ENCODE measurements at places on chromosomes 16 and 17. TPM values are rescaled to one million over a fixed set of nuclear protein-coding genes. Genes with fewer than 3 reads are reported as not detected.

- DNase-seq = no peak
- H3K27me3 ChIP-seq = no peaks in the 10 kb centered on the region
- no peak overlapping the region for H3K4me3 ChIP-seq
- H3K27ac ChIP-seq = no peak overlapping the region
- H3K4me1 ChIP-seq = peaks cover 16% of the 10 kb centered on the region
- no peaks in the 10 kb centered on the region for H3K36me3 ChIP-seq
These were observed 77.9 kb upstream of the TANC2 start for GRCh38 chr17:62888148-62888547.

- H3K36me3 ChIP-seq = no peaks in the 10 kb centered on the region
- no peak overlapping the region for H3K4me3 ChIP-seq
- H3K4me1 ChIP-seq = no peaks in the 10 kb centered on the region
- no peaks in the 10 kb centered on the region for H3K27me3 ChIP-seq
- H3K27ac ChIP-seq = no peak overlapping the region
These were observed 41.1 kb upstream of the C16orf82 start for GRCh38 chr16:27025581-27025980.

DNA sequence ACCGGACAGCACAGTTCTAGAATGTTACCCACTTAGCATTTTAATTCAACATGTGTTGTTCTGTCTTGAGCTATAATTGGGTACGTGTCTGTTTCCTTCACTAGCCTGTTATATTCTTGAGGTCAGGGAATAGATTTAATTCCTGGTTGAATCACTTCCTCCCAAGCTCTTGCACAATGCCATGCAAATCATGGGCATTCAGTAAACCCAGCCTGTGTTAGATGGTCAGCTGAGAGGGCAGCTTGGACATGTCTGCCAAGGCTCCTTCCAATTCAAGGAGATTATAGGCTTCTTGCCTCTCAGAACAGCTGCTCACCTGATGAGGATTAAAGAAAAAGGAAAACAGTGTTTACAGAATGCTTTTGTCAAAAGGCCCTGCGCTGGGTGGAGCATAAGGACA is 12.6 kb downstream of the C1QTNF1 start:
- H3K27ac ChIP-seq = peak overlapping the region; percentile 36
- H3K4me3 ChIP-seq = no peak overlapping the region
- peaks cover 28% of the 10 kb centered on the region for H3K4me1 ChIP-seq
- no peak for DNase-seq
- no peaks in the 10 kb centered on the region for H3K27me3 ChIP-seq
- H3K36me3 ChIP-seq = no peaks in the 10 kb centered on the region

GRCh38 chr16:29663016-29663806 is at the start of gene SPN:
TSS of gene SPN (plus strand) at chr16:29663247. CDS start at chr16:29663729, 482 bp downstream.
- H3K27me3 ChIP-seq = no peaks in the 10 kb centered on the region
- DNase-seq = peak; percentile 70

DNA sequence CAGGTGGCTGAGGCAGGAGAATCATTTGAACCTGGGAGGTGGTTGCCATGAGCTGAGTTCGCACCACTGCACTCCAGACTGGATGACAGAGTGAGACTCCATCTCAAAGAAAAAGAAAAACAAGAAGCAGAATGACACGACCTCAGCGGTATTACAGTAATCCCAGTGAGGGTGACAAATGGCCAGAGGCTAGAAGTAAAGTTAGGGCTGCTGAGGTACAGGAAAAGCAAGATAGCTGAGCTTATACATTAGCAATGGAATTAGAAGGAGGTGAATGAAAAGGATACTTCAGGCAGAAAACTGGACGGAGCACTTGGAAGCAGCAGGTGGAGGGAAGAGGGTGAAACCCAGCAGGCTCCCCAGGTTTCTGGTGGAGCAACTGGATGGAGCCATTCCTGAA is 26.1 kb upstream of the AMZ2 start:
- H3K27me3 ChIP-seq = no peaks in the 10 kb centered on the region
- no peak overlapping the region for H3K27ac ChIP-seq
- H3K4me1 ChIP-seq = no peaks in the 10 kb centered on the region
- DNase-seq = no peak
- no peaks in the 10 kb centered on the region for H3K36me3 ChIP-seq

- H3K27me3 ChIP-seq = no peaks in the 10 kb centered on the region
- H3K36me3 ChIP-seq = no peaks in the 10 kb centered on the region
- H3K4me3 ChIP-seq = no peak overlapping the region
- H3K4me1 ChIP-seq = peaks cover 10% of the 10 kb centered on the region
- DNase-seq = no peak
These were observed 976 bp downstream of the CCL3L1 start for GRCh38 chr17:36195434-36196130.

DNA sequence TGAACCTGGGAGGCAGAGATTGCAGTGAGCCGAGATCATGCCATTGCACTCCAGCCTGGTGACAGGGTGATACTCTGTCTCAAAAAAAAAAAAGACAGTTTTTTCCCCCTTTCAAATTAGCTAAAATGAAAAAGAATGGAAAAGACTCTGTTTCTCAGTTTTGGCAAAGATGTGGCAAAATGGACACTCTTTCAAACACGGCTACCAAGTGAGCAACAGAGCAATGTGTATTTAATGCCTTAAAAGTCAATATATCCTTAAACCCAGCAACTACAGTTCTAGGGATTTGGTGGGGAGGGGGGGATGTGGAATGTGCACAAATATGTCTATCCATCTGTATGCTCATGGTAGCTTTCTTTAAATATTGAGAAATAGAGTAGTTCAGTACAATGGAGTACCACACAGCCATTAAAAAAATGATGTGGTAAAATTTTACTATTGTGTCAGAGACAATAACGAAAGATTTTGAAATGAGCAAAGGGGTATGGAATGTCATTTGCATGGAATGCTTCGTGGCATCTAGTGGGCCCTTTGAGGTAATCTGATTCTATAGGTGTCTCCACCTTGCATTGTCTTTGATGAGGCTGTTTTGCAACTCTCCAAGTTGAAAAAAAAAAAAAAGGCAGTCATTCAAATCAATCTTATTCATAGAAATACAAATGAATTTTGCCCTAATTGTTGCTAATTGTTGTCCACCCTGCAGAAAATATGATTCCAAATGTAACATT is 108.1 kb downstream of the AXIN2 start:
- H3K36me3 ChIP-seq = no peaks in the 10 kb centered on the region
- no peaks in the 10 kb centered on the region for H3K27me3 ChIP-seq
- no peak overlapping the region for H3K4me3 ChIP-seq
- H3K27ac ChIP-seq = no peak overlapping the region
- no peak for DNase-seq

DNA sequence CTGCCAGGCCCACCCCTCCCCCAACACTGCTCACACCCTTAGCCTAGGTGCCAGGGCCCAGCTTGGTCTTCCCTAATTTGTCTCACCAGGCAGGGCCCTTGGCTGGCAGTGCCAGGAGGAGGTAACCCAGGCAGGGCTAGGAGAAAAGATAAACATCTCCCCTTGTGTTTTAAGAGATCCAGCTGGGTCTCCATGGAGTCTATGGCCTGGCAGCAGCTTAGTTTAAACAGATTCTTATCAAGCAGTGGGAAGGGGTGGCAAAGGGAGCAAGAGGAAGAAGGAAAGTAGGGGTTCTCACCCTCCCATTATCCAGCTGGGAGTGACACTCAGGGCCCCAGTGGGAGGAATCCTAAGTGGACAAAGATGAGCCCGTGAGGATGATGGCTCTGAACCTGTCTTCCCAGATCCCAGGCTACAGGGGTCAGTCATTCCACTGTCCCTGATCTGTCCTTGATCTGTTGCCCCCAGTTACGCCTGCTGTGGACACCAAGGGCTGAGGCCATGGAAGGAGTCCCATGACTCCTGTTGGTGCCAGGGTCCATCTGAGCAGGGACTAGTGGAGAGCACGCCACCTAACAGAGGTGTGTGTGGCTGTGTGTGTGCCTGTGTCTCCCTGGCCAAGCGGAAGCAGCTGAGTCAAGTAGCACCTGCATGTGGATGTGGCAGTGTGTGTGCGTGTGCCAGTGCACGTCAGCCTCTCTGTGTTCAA is 47.4 kb upstream of the MEIOC start:
- H3K27me3 ChIP-seq = peaks cover under 1% of the 10 kb centered on the region
- H3K27ac ChIP-seq = no peak overlapping the region
- H3K4me1 ChIP-seq = no peaks in the 10 kb centered on the region
- no peak overlapping the region for H3K4me3 ChIP-seq
- H3K36me3 ChIP-seq = no peaks in the 10 kb centered on the region
- no peak for DNase-seq

GRCh38 chr17:82281502-82282238 is 8.2 kb upstream of the CSNK1D start:
- H3K4me3 ChIP-seq = no peak overlapping the region
- H3K27me3 ChIP-seq = no peaks in the 10 kb centered on the region
- H3K4me1 ChIP-seq = peaks cover 21% of the 10 kb centered on the region
- H3K36me3 ChIP-seq = no peaks in the 10 kb centered on the region
- H3K27ac ChIP-seq = no peak overlapping the region
- DNase-seq = peak; percentile 89

- H3K27me3 ChIP-seq = no peaks in the 10 kb centered on the region
- no peaks in the 10 kb centered on the region for H3K36me3 ChIP-seq
- peak within 1 kb of the TSS; percentile 78 for H3K27ac ChIP-seq
These were observed at the start of gene UBE2O for GRCh38 chr17:76452660-76453430. TSS of gene UBE2O (minus strand) at chr17:76453152. CDS start at chr17:76453141, 11 bp downstream.

DNA sequence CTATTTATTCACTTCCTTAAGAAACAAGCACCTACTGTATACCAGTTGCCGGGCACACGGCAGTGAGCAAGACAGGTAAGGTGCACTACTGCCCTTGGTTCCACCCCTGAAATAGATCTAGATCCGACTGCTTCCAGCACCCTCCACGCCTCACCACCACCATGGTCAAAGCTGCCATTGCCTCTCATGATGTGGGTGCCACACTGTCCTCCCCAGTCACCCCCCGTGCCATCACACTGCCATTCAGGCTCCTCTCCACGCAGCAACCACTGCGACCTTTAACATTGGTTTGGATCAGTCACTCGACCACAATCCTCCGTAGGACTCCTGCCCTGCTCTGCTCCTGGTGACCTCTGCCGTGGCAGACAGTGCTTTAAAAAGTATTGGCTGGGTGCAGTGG is 226.8 kb downstream of the CPPED1 start:
- peak; percentile 39 for DNase-seq
- H3K36me3 ChIP-seq = no peaks in the 10 kb centered on the region
- no peaks in the 10 kb centered on the region for H3K27me3 ChIP-seq
- H3K4me1 ChIP-seq = no peaks in the 10 kb centered on the region
- no peak overlapping the region for H3K27ac ChIP-seq

GRCh38 chr17:42809250-42809649 is 10.6 kb downstream of the CNTD1 start:
- H3K27ac ChIP-seq = no peak overlapping the region
- peaks cover 44% of the 10 kb centered on the region for H3K36me3 ChIP-seq
- DNase-seq = no peak
- no peaks in the 10 kb centered on the region for H3K4me1 ChIP-seq
- no peak overlapping the region for H3K4me3 ChIP-seq

- H3K4me1 ChIP-seq = peaks cover 51% of the 10 kb centered on the region
- peak; percentile 91 for DNase-seq
- H3K4me3 ChIP-seq = peak within 1 kb of the TSS; percentile 71
- peaks cover 46% of the 10 kb centered on the region for H3K36me3 ChIP-seq
These were observed at the start of gene TLCD2 for GRCh38 chr17:1709971-1710806. TSS of gene TLCD2 (minus strand) at chr17:1710377. CDS start at chr17:1710242, 135 bp downstream.

The CXCL16 gene
- total RNA-seq = 169 TPM

The EPOP gene
- total RNA-seq = 2.1 TPM

The CACNG3 gene
- not detected for total RNA-seq

The NTN3 gene
- total RNA-seq = not detected

The KCNH6 gene
- not detected for total RNA-seq

The CCDC200 gene
- not detected for total RNA-seq

The OTOP3 gene
- not detected for total RNA-seq

Measured in upper lobe of right lung (tissue), 1 donor.